ENCODE measurements at places on chromosomes 1 and 21. TPM values are rescaled to one million over a fixed set of nuclear protein-coding genes. Genes with fewer than 3 reads are reported as not detected.

The ADGRB2 gene
- 0.05 TPM for total RNA-seq

The CFAP141 gene
- total RNA-seq: not detected

The HSPA6 gene
- total RNA-seq: 2.4 TPM

The IL20 gene
- not detected for total RNA-seq

The ANGPTL7 gene
- total RNA-seq: not detected

The TFF2 gene
- not detected for total RNA-seq

The MAEL gene
- total RNA-seq: 0.14 TPM

The SPRR1B gene
- total RNA-seq: not detected

The ST6GALNAC3 gene
- total RNA-seq: 3.4 TPM

The FAAH gene
- total RNA-seq: 4.3 TPM

The OXCT2 gene
- 0.17 TPM for total RNA-seq

The B3GALT5 gene
- total RNA-seq: 0.33 TPM

The POU3F1 gene
- not detected for total RNA-seq

The LORICRIN gene
- total RNA-seq: not detected

The SLC19A2 gene
- total RNA-seq: 14.3 TPM

The BEST4 gene
- total RNA-seq: 0.05 TPM

The FCAMR gene
- 0.14 TPM for total RNA-seq

The NCF2 gene
- total RNA-seq: 11.5 TPM

The SYT2 gene
- not detected for total RNA-seq

The CFHR3 gene
- total RNA-seq: 215 TPM

The JAM2 gene
- total RNA-seq: 1.3 TPM

The SPRR2A gene
- total RNA-seq: not detected

The OR10Z1 gene
- total RNA-seq: not detected

The CLEC20A gene
- total RNA-seq: 0.33 TPM

The PLA2G2E gene
- total RNA-seq: not detected

The VSIG8 gene
- total RNA-seq: 0.08 TPM

The PHLDA3 gene
- total RNA-seq: 0.67 TPM

The DENND2C gene
- 5.6 TPM for total RNA-seq

The FMOD gene
- total RNA-seq: 2.7 TPM

The COL6A1 gene
- 34.9 TPM for total RNA-seq

The HSD3B1 gene
- not detected for total RNA-seq

The EPHB2 gene
- total RNA-seq: 0.47 TPM

The DOCK7 gene
- 27.9 TPM for total RNA-seq
